ENCODE measurements at places on chromosomes 5 and 9. TPM values are rescaled to one million over a fixed set of nuclear protein-coding genes. Genes with fewer than 3 reads are reported as not detected.

The SOHLH1 gene
- not detected for total RNA-seq

The KLHL3 gene
- 5.5 TPM for total RNA-seq

GRCh38 chr5:68405784-68406743 lies 190.5 kb downstream of the PIK3R1 start:
- DNase-seq, result no peak

DNA sequence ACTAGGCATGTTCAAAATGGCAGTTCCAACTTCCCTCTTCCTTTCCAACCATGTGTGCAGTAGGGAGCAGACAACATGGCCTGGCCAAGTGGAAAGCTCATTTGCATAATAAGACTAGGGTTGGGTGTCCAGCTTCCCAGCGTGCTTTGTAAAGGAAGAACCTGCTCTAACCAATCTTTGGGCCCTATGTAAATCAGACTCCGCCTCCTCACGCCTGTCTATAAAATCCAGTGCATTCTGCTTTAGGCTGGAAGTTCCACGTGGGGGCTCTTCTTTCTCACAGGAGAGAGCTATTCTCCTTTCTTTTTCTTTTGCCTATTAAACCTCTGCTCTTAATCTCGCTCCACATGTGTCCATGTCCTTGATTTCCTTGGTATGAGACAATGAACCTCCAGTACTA lies 83.4 kb downstream of the GCNT1 start:
- DNase-seq, result no peak

DNA sequence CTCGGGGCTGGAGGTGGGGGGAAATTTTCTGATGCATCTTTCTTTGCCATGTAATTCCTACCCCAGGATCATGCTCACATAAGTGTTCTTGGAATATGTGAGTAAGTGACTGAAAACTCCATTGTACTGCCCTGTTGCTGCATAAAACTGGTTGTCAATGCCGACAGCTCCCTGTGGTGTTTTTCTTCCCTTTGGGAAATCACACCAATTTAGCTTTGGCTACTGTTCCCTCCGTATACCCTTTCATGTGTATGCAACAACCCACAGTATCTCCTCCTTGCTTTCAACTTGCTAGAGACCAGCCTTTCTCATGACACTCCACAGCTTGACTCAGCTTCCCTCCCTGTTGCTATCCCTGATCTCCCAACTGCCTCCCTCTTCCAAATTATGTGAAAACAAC lies 240.6 kb downstream of the TRIM32 start:
- no peak for DNase-seq

DNA sequence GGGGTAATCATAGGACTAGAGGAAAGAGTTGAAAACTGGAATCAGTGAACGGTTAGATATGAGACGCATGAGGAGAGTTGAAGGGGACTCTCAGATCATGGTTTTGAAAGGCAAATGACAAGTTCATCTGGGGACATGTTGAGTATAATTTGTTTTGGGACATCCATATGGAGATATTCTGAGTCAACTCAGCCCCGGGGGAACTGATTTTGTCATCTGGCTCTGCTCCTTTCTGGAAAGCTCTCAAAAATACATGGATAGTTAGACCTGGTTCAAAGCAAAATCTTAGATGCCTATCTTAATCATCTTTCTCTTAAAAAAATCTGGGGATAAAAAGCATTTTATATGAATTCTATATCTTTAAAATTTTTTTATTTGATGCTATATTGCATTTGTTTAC lies 161.2 kb downstream of the SNX18 start:
- no peak for DNase-seq
